ENCODE measurements at places on chromosomes 16 and 17.

DNA sequence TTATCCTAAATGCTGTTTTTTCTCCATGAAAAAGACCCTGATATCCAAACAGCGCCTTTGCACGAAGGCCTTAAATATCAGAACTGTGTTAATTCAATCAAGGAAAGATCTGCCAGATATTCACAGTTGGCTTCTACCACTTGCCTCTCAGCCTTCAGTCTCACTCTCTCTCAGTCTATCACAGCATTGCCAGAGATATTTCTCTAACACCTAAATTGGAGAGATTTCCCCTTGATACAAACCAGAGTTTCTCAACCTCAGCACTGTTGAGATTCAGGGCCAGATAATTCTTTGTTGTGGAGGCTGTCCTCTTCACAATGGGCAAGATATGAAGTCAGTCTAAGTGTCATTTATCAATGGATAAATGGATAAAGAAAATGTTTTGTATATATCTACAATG, 454.1 kb upstream of the MAF start:
- H3K4me3 ChIP-seq, result no peak overlapping the region
- H3K36me3 ChIP-seq, result no peaks in the 10 kb centered on the region
- DNase-seq, result no peak
- peaks cover 32% of the 10 kb centered on the region for H3K4me1 ChIP-seq

DNA sequence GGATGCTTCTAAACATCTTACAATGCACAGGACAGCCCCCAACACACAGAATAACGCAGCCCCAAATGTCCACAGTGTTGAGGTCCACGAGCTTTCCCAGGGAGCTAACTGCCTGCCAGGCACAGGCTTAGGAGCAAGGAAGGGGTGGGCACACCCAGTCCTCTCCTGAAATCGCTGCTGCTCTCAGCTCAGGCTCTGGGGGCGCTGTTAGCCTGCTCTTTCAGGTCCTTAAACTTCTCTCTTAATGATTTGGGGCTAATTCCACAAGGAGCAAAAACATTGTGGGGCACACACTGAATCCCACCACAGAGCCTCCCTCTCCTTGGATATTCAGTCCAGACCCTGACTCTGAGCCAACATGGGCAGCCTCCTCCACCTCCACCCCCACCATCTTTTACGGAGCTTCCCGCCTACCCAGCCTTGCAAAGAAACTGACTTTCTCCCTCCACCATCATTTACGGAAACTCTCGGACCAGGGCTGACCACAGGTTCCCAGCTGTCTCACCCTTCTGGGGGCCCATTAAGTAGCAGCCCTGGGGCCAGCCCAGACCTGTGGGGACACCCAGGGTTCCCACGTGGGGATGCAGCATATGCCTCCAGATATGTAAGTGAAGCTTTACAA, 1.1 kb downstream of the CD300H start:
- no peak overlapping the region for H3K4me3 ChIP-seq
- no peaks in the 10 kb centered on the region for H3K4me1 ChIP-seq
- no peak overlapping the region for H3K27ac ChIP-seq
- peak; percentile 57 for DNase-seq
- H3K27me3 ChIP-seq, result peaks cover 31% of the 10 kb centered on the region

GRCh38 chr16:17759451-17760390, 289.0 kb upstream of the XYLT1 start:
- H3K4me1 ChIP-seq, result no peaks in the 10 kb centered on the region
- H3K27me3 ChIP-seq, result no peaks in the 10 kb centered on the region
- DNase-seq, result no peak
- no peak overlapping the region for H3K27ac ChIP-seq
- H3K36me3 ChIP-seq, result no peaks in the 10 kb centered on the region

- no peaks in the 10 kb centered on the region for H3K4me1 ChIP-seq
- H3K4me3 ChIP-seq, result no peak overlapping the region
- DNase-seq, result no peak
- H3K36me3 ChIP-seq, result no peaks in the 10 kb centered on the region
Observed at GRCh38 chr17:77943971-77944370, 14.5 kb upstream of the TNRC6C start.

- H3K27ac ChIP-seq, result no peak overlapping the region
- H3K4me1 ChIP-seq, result no peaks in the 10 kb centered on the region
Observed at GRCh38 chr17:18332909-18333489, 17.9 kb downstream of the SMCR8 start.

Data from stomach (tissue), 19 donors.